ENCODE measurements at places on chromosomes 2 and 18. TPM values are rescaled to one million over a fixed set of nuclear protein-coding genes. Genes with fewer than 3 reads are reported as not detected.

ADD2 gene
- total RNA-seq: 0.56 TPM

EMX1 gene
- total RNA-seq: not detected

ENOSF1 gene
- 50.3 TPM for total RNA-seq

CNGA3 gene
- not detected for total RNA-seq

SPHKAP gene
- not detected for total RNA-seq

MAB21L4 gene
- total RNA-seq: 148 TPM

WDR75 gene
- 24.3 TPM for total RNA-seq

FAM237A gene
- total RNA-seq: not detected

FER1L5 gene
- 0.16 TPM for total RNA-seq

KCNJ3 gene
- total RNA-seq: not detected

ALPI gene
- not detected for total RNA-seq

NAT8 gene
- not detected for total RNA-seq

UGT1A1 gene
- total RNA-seq: 0.56 TPM

AQP12A gene
- not detected for total RNA-seq
